ENCODE measurements at places on chromosomes 5 and 9. TPM values are rescaled to one million over a fixed set of nuclear protein-coding genes. Genes with fewer than 3 reads are reported as not detected.

DNA sequence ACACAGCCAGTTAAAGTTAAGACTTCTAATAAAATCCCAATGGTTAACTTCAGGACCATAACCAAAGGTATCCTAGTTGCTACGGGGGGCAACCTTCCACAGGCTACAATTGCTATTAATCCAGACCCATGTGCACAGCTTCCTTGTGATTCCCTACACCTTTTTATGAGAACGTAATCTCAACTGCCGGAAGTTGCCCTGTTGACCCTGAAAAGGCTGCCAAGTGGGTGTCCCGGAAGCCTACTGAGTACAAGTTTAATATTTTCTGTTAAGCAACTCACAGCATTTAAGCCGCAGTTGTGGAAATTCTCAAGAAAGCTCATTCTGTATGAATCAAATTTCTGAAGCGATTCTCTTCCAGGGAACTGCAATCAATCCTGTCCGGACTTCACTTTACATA, 48.5 kb upstream of the PTGER4 start:
- no peaks in the 10 kb centered on the region for H3K36me3 ChIP-seq
- no peak overlapping the region for H3K4me3 ChIP-seq
- DNase-seq = no peak
- no peaks in the 10 kb centered on the region for H3K4me1 ChIP-seq
- H3K27me3 ChIP-seq = no peaks in the 10 kb centered on the region
- no peak overlapping the region for H3K27ac ChIP-seq

DNA sequence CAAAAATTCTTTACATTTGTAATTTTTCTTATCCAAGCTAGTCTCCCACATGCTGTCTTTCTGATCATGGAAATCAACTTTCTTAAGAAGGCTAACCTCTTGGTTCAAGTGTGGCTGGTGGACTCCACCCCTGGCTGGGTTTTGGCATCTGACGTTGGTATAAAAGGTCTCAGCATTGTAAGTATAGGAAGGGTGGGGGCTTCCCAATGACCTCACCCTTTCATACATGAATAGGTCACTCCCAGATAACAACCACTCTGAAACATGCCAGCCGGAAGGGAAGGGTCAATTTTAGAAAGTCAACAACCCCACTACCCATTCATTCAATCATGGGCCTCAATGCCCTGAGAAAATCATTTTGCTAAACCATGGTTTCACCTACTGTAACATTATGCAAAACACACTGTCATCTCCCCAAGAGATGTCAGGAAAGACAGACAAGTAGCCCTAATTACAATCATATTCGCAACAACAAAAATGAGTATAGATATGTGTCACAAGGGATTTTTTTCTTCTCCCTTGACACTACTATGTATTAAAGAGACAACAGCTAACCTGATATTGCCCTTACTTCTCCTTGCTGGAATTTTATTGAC, 31.9 kb upstream of the PCSK5 start:
- H3K27me3 ChIP-seq = no peaks in the 10 kb centered on the region
- no peaks in the 10 kb centered on the region for H3K4me1 ChIP-seq

DNA sequence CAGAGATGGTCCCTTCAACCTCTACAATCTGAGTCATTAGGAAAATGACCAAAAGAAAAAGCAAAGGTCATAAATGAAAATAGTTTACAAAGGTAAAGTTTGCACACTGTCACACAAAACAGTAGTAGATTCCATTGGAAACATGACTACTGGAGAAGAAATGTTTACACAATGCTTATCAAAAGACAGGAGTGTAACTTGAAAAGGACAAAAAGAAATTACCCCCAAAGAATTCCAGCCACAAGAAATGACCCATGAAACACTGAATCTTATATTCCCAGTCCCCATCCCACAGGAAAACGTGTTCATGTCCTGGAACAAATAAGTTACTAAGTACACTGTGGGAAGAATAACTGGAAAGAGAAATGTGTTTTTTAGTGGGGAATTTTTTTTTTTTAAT, 385.1 kb downstream of the SEMA5A start:
- H3K27ac ChIP-seq = no peak overlapping the region
- no peak overlapping the region for H3K4me3 ChIP-seq
- no peaks in the 10 kb centered on the region for H3K36me3 ChIP-seq
- no peak for DNase-seq

DNA sequence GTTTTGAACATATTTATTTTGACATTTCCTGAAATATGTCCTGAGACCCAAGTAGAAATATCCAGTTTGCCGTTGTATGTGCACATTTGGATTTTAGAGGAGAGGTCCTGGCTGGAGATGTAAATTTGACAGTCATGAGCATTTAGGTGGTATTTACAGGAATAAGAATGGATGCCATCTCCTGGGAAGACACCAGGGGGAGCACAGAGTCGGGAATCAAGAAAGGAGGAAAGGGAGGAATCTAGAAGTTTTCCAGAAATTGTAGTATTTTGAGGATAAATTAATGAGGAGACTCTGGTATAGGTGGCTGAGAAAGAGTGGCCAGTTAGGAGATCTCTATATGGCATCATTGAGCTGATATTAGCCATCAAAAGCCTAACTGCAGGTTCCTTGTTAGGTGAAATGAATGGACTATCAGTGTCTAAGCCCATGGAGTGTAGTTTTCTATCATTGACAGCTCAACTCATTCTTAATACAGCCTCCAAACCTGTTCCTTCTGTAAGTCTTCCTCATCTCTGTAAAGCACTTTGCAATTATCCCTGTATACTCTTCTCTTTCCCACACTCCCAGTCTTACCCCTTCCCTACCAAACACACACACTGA, 7.2 kb downstream of the GAPT start:
- H3K4me1 ChIP-seq = no peaks in the 10 kb centered on the region
- no peaks in the 10 kb centered on the region for H3K27me3 ChIP-seq
- no peak overlapping the region for H3K4me3 ChIP-seq
- no peaks in the 10 kb centered on the region for H3K36me3 ChIP-seq

- no peak overlapping the region for H3K4me3 ChIP-seq
- no peak overlapping the region for H3K27ac ChIP-seq
- H3K27me3 ChIP-seq = no peaks in the 10 kb centered on the region
- no peak for DNase-seq
- no peaks in the 10 kb centered on the region for H3K36me3 ChIP-seq
Measured at GRCh38 chr5:13708432-13708831, 236.1 kb downstream of the DNAH5 start.

DNA sequence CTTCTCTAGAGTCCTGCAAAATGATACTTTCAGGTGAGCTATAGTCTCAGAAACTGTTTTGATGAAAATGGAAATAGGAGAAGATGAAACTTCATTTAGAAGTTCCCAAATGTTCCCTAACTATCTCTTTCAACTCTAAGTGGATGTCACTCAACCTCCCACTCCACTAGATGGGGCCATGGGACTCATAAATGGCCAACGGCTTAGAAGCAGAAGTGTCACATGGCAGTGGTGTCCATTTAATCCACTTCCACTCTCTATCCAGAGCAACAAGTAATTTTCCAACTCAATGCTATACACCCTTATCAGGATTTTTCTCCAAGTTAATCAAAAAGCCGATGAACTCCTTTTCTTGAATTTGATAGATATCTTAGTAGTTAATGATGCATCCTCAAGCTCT, 295.7 kb downstream of the EDIL3 start:
- no peaks in the 10 kb centered on the region for H3K36me3 ChIP-seq
- H3K27ac ChIP-seq = no peak overlapping the region
- no peaks in the 10 kb centered on the region for H3K27me3 ChIP-seq
- no peaks in the 10 kb centered on the region for H3K4me1 ChIP-seq
- no peak overlapping the region for H3K4me3 ChIP-seq

GRCh38 chr9:135201711-135202110, 114.2 kb downstream of the OLFM1 start:
- no peaks in the 10 kb centered on the region for H3K36me3 ChIP-seq
- H3K27me3 ChIP-seq = peaks cover 4% of the 10 kb centered on the region
- H3K27ac ChIP-seq = no peak overlapping the region
- no peak for DNase-seq

GRCh38 chr9:959914-960313, 16.5 kb upstream of the DMRT3 start:
- no peak overlapping the region for H3K4me3 ChIP-seq
- H3K4me1 ChIP-seq = no peaks in the 10 kb centered on the region
- peaks cover 19% of the 10 kb centered on the region for H3K27me3 ChIP-seq
- no peak overlapping the region for H3K27ac ChIP-seq
- no peak for DNase-seq

DNA sequence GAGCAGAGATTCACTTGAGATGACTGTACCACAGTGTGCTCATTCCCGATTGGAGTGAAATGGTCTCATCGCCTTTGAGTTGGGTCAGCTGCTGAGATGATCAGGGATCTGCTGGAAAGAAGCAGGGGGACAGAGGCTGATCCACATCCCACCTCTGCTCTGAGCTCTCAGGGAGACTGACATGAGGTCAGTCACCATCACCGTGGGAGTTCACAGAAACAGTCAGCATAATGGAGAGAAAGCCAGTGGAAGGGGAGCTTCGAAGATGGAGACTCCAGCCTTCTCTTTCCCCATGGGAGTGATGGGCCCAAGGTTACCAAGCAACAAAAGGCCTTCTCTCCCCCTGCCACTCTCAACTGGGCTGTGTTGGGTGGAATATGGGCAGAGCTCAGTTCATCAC, 276.4 kb downstream of the CDK5RAP2 start:
- no peaks in the 10 kb centered on the region for H3K36me3 ChIP-seq
- no peak overlapping the region for H3K27ac ChIP-seq
- no peaks in the 10 kb centered on the region for H3K4me1 ChIP-seq
- H3K27me3 ChIP-seq = no peaks in the 10 kb centered on the region
- no peak for DNase-seq
- H3K4me3 ChIP-seq = no peak overlapping the region

DNA sequence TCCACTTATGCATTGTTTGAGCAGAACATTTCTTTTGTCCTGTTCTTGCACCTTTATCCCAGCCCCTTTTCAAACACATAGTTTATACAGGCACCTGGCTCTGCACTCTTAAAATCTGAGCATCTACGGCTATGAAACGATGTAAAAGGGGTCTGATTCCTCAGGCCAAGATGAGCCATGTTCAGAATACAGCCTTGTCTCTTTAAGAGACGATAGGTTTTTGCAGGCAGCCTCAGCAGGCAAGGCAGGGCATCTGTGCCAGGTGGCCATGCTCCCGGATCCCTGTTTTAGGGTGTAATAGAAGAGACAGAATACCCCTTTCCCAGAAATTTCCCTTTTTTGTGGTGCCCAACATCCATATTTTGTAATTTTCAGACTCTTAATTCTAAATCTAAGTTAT, 89.1 kb upstream of the NFIB start:
- no peaks in the 10 kb centered on the region for H3K4me1 ChIP-seq
- DNase-seq = no peak
- H3K27me3 ChIP-seq = no peaks in the 10 kb centered on the region
- no peaks in the 10 kb centered on the region for H3K36me3 ChIP-seq
- no peak overlapping the region for H3K4me3 ChIP-seq

DNA sequence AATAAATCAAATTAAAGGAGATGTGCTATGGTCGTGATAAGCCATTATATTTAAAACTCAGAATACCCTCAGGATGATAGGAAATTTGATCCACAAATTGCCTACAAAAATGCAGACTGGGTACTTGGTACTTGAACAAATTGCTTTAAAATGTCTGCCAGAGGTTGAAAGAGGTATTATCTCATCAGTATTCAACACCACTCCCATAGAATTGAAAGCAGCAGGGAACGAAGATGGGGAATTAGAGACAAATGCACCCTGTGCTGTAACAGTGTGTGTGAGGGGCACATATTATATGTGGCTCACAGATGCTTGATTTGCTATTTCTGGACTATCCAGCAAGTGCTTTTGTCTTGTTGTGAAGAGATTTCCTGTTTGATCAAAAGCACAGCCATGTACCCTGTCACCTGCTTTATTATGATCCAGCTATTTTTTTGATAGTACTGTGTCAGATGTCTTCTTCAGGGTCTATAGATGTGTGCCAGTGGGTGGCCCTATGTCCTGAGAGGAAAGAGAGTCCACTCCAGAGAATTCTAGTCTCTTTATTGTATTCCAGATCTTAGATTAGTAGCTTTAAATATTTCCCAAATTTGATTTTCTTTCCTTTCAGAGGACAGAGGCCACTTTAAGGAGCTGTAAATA, 120.1 kb downstream of the XRCC4 start:
- no peak overlapping the region for H3K4me3 ChIP-seq
- DNase-seq = no peak
- H3K4me1 ChIP-seq = no peaks in the 10 kb centered on the region
- no peaks in the 10 kb centered on the region for H3K36me3 ChIP-seq
- no peaks in the 10 kb centered on the region for H3K27me3 ChIP-seq

DNA sequence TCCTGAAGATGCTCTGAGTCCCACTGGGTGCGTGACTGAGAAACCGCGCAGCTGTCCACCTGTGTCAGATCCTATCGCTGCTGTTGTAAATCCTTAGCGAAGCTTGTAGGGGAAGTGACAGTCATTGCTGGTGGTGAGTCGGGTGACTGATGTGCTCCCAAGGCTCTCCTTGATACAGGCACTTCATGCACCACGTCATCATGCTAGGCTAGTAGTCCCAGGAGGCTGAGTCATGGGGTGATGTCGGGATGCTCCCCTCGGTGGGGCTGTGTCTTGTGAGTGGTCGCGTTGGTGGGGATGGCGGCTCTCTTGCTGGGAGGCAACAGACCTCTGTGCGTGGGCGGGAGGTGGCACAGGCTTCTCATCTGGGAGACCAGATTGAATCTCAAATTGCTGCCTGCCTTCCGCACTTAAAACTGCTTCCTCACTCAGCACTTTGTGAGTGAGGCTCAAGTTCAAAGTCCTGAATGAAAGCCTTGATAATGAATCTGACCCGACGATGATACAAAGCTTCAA, 84.7 kb downstream of the CSNK1A1 start:
- H3K4me3 ChIP-seq = peak overlapping the region; percentile 39
- peak; percentile 84 for DNase-seq
- peak overlapping the region; percentile 33 for H3K27ac ChIP-seq
- H3K4me1 ChIP-seq = no peaks in the 10 kb centered on the region

DNA sequence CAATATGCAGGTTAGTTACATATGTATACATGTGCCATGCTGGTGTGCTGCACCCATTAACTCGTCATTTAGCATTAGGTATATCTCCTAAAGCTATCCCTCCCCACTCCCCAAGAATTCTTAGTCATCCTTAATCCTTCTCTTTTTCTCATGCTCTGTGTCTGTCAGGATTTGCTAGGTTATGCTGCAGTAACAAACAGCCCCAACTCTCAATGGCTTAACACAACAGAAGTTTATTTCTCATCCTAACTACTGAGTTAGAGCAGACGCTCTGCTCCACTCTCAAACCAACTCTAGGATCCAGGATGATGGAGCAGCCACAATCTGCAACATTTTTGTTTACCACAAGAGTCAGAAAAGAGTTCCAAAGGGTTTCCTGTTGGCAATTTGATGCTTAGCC, 28.2 kb upstream of the FAM169A start:
- no peaks in the 10 kb centered on the region for H3K4me1 ChIP-seq
- no peak overlapping the region for H3K4me3 ChIP-seq

- DNase-seq = peak; percentile 32
- no peaks in the 10 kb centered on the region for H3K4me1 ChIP-seq
- H3K36me3 ChIP-seq = no peaks in the 10 kb centered on the region
- H3K4me3 ChIP-seq = no peak overlapping the region
Measured at GRCh38 chr5:32805971-32806638, 95.0 kb downstream of the NPR3 start.

Gene C9orf85
- 8.1 TPM for total RNA-seq

Gene PCDHB11
- total RNA-seq = 4.3 TPM

Gene FCN1
- total RNA-seq = 13.0 TPM

Gene TLX3
- not detected for total RNA-seq

Measured in kidney (tissue), 22 donors.